ENCODE measurements at places on chromosomes 5 and 9. TPM values are rescaled to one million over a fixed set of nuclear protein-coding genes. Genes with fewer than 3 reads are reported as not detected.
A peak's percentile ranks its signal among the peaks of the same experiment; 100 is the strongest.

- no peaks in the 10 kb centered on the region for H3K27me3 ChIP-seq
- peaks cover 5% of the 10 kb centered on the region for H3K4me1 ChIP-seq
- H3K27ac ChIP-seq, result no peak overlapping the region
- DNase-seq, result no peak
- no peaks in the 10 kb centered on the region for H3K36me3 ChIP-seq
- H3K4me3 ChIP-seq, result no peak overlapping the region
Measured at GRCh38 chr9:112719696-112720095, 1.8 kb upstream of the INIP start.

DNA sequence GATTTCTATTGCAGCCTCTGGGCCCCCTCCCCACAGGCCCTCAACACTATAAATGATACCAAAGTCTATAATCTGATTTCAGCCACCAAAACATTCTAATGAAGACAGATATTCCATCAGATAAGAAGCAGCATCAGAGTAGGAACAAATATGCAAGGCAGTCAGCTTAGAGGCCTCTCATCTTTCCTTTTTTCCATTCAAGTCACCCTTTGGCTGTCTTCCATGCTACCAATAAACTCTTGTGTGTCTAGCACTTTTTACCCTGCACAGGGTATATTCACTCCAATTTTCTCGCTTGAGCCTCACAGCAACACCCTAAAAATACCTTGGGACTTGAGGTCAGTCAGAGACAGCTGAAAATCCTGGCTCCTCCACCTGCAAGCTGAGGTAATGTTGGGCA is 193.7 kb downstream of the BRINP1 start:
- no peak for DNase-seq
- no peaks in the 10 kb centered on the region for H3K27me3 ChIP-seq
- no peaks in the 10 kb centered on the region for H3K36me3 ChIP-seq
- no peak overlapping the region for H3K4me3 ChIP-seq
- no peak overlapping the region for H3K27ac ChIP-seq

DNA sequence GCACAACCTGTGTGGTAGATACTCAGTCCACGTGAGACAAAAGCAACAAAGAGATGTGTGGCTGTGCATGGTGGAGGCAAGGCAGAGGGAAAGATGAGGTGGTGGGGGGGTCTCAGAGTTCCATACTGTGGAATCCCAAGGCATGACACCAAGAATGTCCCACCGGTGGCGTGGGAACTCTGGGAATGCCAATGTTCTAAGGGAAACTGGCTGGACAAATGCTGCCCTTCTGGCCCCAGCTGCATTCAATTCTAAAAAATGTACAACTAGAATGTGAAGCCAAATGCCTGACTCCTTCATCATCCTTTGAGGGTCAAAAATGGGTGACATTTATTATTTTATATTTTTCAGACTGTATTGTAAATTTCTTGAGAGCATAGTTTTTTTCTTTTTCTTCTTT is 58.2 kb upstream of the EQTN start:
- no peak overlapping the region for H3K4me3 ChIP-seq
- H3K27me3 ChIP-seq, result no peaks in the 10 kb centered on the region
- H3K36me3 ChIP-seq, result no peaks in the 10 kb centered on the region
- no peak overlapping the region for H3K27ac ChIP-seq

GRCh38 chr5:16540421-16540820 is 74.8 kb upstream of the ZNF622 start:
- peaks cover 77% of the 10 kb centered on the region for H3K4me1 ChIP-seq
- H3K4me3 ChIP-seq, result no peak overlapping the region
- no peak overlapping the region for H3K27ac ChIP-seq
- H3K36me3 ChIP-seq, result no peaks in the 10 kb centered on the region

GRCh38 chr5:179887095-179887494 is 20.6 kb downstream of the TBC1D9B start:
- peaks cover 43% of the 10 kb centered on the region for H3K36me3 ChIP-seq
- H3K27ac ChIP-seq, result no peak overlapping the region
- H3K4me1 ChIP-seq, result peaks cover 7% of the 10 kb centered on the region
- H3K27me3 ChIP-seq, result no peaks in the 10 kb centered on the region
- no peak overlapping the region for H3K4me3 ChIP-seq
- no peak for DNase-seq

- no peaks in the 10 kb centered on the region for H3K27me3 ChIP-seq
- no peaks in the 10 kb centered on the region for H3K36me3 ChIP-seq
Measured at GRCh38 chr5:136106351-136107031, 26.2 kb upstream of the SMAD5 start.

DNA sequence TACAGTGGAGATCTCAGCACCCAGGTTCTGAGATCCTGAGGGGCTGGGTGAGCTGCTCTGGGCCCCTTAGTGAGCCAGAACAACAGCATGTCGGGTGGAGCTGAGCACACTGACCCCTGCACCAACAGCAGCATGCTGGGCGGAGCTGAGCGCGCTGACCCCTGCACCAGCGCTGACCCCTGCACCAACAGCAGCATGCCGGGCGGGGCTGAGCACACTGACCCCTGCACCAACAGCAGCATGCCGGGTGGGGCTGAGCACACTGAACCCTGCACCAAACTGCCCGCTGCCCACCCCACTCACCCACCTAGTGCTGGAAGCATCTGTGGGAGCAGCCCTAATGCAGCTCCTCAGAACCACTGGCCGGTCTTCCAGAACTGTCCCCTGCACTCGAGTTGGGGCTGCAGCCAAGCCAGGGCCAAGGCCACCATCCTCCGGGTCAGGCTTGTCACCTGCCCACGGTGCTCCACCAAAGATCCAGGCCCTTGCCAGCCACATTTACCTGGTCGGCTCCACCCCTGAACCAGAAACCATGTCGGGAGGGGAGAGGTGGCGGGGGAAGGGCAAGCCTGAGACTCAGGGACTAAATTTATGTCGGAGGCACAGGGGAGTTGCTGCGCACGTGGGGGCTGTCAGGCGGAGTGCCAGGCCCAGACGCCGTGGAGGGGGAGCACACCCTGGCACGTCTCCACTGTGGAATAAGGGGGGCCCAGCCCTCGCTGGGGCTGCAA is 80.3 kb downstream of the ADAMTS2 start:
- no peak overlapping the region for H3K27ac ChIP-seq
- H3K27me3 ChIP-seq, result peaks cover 7% of the 10 kb centered on the region
- no peaks in the 10 kb centered on the region for H3K36me3 ChIP-seq
- peak; percentile 9 for DNase-seq

DNA sequence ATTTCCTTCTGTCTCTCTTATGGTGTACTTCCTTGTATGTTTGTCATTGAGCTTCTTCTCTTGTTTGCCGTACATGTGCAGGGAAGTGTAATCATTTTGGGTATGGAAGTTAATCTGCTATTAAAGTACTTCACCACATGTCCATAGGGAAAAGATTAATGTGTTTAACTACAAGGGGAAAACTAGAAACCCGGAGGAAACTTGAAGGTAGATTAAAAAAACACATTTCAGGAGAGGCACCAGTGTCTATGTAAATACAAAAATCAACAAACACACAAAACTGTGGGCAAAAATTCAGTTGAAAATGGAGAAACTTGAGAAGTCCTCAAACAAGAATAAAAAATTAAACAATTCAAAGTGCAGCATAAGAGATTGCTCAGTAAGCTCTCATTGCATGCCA is 166.4 kb downstream of the PBX3 start:
- H3K27ac ChIP-seq, result no peak overlapping the region
- H3K36me3 ChIP-seq, result peaks cover 3% of the 10 kb centered on the region

- no peak for DNase-seq
- H3K27ac ChIP-seq, result no peak overlapping the region
- no peaks in the 10 kb centered on the region for H3K4me1 ChIP-seq
- H3K27me3 ChIP-seq, result peaks cover 95% of the 10 kb centered on the region
- no peaks in the 10 kb centered on the region for H3K36me3 ChIP-seq
Measured at GRCh38 chr9:115118879-115119218, 892 bp upstream of the TNC start.

DNA sequence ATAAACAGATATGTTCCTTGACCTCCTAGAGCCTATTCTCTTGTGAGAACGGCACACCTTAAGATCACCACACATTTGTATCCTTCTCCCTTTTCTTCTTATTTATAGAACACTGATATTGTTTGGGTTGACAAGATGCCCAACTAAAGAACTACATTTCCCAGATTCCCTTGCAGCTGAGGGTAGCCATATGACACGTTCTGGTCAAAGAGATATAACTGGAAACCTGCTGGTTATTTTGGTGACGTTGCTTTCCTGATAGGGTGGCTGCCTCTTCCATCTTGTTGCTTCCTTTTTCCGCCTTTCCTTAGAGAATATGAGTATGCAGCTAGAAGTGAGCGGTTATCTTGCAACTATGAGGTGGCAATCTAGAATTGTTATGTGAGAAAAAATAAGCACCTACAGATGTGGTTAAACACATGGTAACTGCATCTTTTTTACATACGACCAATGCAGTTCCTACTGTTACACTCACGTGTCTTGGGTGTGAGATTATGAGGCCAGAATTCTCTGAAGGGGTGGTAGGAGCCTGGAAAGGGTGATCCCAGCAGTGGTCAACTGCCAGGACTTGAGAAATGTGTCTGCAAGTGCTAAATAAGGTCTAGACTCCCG is 72.9 kb downstream of the SEC61B start:
- H3K4me3 ChIP-seq, result no peak overlapping the region
- H3K27ac ChIP-seq, result no peak overlapping the region
- H3K36me3 ChIP-seq, result no peaks in the 10 kb centered on the region
- peaks cover 7% of the 10 kb centered on the region for H3K4me1 ChIP-seq
- H3K27me3 ChIP-seq, result no peaks in the 10 kb centered on the region

DNA sequence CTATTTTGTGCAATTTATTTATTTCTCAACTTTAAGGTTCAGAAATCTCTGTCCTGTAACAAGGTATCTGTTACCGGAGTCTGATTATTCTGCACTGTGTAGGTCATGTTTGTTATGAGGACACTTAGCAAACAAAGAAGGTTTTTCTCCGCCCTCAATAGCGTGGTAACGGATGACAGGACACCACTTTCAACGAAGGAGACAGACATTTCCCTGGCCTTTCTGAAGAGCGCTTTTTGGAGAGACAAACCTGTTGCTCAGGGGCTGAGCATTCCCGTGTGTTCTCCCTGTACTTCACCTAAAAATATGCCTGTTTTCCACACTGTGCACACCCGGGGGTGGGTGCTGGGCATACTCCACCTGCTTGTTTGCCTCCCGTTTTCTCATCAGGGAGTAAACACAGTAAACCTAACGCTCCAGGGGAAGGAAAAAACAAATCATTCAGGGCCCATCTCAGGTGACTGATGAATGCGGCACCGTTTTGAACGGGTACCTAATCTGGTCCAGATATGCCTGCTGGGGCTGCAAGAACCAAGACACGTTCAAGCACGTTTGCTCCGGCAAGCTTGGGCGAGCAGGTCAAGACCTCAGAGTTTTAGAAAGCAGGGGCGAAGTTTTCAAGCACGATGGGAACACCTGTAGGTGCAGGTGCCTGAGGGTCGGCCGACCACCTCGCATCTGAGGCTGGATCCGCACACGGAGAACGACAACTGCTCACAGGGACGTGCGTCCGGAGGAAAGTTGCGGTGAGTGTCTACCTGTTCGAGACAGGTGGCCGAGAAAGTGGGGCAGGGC is 859 bp downstream of the RETREG1 start:
- no peaks in the 10 kb centered on the region for H3K36me3 ChIP-seq
- peak overlapping the region; percentile 98 for H3K27ac ChIP-seq
- H3K27me3 ChIP-seq, result no peaks in the 10 kb centered on the region
- H3K4me1 ChIP-seq, result peaks cover 51% of the 10 kb centered on the region
- H3K4me3 ChIP-seq, result no peak overlapping the region

DNA sequence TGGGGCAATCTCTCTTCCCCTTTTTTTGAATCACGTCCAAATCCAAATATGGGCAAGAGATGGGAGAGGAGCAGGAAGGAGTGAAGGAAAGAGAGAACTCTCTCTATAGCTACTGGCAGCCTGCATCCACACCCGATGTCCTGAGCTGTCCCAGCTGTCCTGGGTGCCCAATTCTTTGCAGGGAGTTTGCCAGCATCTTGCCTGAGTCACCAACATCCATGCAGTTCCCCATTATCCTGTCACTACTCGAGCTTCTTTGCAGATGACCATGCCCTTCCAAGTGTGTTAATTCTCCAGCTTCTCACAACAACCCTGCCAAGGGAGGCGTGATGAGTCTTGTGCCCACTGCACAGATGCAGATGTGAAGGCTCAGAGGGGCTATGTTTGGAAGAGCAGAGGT is 127.1 kb downstream of the NSG2 start:
- no peaks in the 10 kb centered on the region for H3K4me1 ChIP-seq
- peaks cover 2% of the 10 kb centered on the region for H3K27me3 ChIP-seq
- H3K4me3 ChIP-seq, result no peak overlapping the region
- DNase-seq, result no peak

DNA sequence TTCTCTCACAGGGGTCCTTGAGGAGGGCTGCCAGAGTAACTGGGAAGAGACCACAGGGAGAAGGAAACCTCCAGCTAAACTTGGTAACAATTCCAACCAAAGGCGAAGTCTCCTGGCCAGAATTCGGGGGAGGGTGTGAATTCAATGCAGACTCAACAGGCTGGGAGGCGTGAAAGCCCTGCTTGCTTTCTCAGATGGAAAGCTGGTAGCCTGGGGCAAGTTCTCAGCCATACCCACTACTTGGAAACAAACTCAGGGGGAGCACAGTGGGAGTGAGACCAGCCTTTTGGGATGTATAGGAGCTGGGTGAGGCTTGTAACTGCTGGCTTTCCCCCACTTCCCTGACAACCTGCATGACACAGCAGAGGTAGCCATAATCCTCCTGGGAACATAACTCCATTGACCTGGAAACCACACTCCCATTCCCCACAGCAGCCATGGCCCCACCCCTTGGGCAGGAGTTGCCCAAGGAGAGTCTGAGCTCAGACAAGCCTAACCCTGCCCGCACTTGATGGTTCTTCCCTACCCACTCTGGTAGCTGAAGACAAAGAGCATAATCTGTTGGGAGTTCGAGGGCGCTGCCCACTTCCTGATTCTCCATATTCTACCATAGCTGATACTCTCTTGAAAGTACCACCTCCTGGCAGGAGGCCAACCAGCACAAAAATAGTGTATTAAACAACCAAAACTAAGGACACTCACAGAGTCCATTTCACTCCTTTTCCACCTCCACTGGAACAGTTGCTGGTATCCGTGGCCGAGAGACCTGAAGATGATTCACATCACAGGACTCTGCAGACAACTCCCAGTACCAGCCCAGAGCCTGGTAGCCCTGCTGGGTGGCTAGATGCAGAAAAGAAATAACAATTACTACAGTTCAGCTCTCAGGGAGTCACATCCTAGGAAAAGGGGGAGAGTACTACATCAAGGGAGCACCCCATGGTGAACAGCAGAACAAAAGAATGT is 123.8 kb downstream of the FAM170A start:
- H3K27me3 ChIP-seq, result peaks cover 3% of the 10 kb centered on the region
- no peak for DNase-seq
- no peak overlapping the region for H3K4me3 ChIP-seq
- H3K27ac ChIP-seq, result no peak overlapping the region

GRCh38 chr9:17519761-17520160 is 59.1 kb upstream of the SH3GL2 start:
- DNase-seq, result no peak
- H3K4me1 ChIP-seq, result no peaks in the 10 kb centered on the region
- no peaks in the 10 kb centered on the region for H3K36me3 ChIP-seq
- H3K27ac ChIP-seq, result peak overlapping the region; percentile 51

The PDE6A gene
- total RNA-seq, result not detected

The AKNA gene
- 430 TPM for total RNA-seq

The FRRS1L gene
- not detected for total RNA-seq

The PCDHA1 gene
- total RNA-seq, result not detected

The MEIKIN gene
- total RNA-seq, result 2.7 TPM
